ENCODE measurements at places on chromosomes 6 and 20. TPM values are rescaled to one million over a fixed set of nuclear protein-coding genes. Genes with fewer than 3 reads are reported as not detected.
A peak's percentile ranks its signal among the peaks of the same experiment; 100 is the strongest.

The SEMG1 gene
- not detected for total RNA-seq

The TNFRSF6B gene
- 2.5 TPM for total RNA-seq

The RBM24 gene
- total RNA-seq: 0.39 TPM

The PLCB4 gene
- not detected for total RNA-seq

The FBXO30 gene
- 1.4 TPM for total RNA-seq

The RNF182 gene
- total RNA-seq: 0.11 TPM

The HSD17B8 gene
- 10.5 TPM for total RNA-seq

The SIRPG gene
- 28.0 TPM for total RNA-seq

The SLC2A4RG gene
- 123 TPM for total RNA-seq

The TNXB gene
- total RNA-seq: 8.3 TPM

The BTNL2 gene
- total RNA-seq: not detected

The USP49 gene
- 1.3 TPM for total RNA-seq

DNA sequence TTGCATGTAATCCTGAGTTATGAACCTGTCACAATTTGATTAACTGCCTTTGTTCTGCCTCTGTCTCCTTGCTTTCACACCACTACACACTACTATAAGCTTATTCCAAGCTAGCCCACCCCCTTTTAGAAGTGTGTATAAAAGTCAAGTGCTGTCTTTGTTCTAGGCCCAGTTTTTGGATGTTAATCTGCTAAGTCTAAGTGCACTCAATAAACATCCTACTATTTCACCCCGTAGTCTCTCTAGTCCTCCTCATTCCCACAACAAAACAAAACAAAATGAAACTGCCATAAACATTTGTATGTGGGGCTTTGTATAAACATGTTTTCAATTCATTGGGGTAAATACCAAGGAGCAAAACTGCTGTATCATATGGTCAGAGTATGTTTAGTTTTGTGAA is 16.1 kb upstream of the SPACA1 start:
- DNase-seq: no peak

DNA sequence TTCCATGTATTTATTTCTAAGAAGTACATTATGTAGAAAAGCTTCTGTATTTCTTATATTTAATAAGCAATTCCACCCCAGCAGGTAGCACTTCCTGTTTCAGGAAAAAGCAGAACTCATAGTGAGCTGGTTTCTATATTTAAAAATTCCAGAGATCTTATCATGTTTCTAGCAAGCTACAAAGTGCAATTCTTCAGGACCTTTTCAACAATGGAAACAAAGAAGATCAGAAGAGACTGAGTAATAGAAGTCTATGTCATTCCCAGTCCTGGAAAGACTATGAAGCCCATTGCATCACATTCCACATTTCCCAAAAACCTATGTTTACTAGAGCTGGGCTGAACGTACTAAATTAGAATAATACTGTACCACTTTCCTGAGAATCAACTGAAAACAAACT is 302.6 kb upstream of the NRSN1 start:
- no peak for DNase-seq

- no peak for DNase-seq
Measured at GRCh38 chr20:57078116-57078515, 188.3 kb downstream of the BMP7 start.

GRCh38 chr6:100472674-100473073 is 8.0 kb upstream of the SIM1 start:
- no peak for DNase-seq

DNA sequence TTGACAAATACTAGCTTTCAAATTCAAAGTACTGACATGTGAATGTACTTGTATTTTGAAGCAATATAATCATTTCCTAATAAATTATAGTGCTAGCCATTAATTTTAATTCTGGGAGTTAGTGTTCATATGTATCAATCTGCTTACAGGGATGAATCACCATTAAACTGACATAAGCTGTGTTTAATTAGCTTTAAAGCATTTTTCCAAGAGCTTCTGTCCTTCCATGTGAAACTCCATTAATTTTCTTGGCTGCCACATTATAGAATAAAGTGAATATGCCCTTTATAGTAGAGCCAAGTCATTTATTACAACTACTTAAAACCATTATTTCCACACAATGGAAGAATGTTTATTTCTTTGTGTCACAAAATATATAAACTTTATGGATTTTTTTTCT is 150.8 kb downstream of the COL21A1 start:
- DNase-seq: no peak

DNA sequence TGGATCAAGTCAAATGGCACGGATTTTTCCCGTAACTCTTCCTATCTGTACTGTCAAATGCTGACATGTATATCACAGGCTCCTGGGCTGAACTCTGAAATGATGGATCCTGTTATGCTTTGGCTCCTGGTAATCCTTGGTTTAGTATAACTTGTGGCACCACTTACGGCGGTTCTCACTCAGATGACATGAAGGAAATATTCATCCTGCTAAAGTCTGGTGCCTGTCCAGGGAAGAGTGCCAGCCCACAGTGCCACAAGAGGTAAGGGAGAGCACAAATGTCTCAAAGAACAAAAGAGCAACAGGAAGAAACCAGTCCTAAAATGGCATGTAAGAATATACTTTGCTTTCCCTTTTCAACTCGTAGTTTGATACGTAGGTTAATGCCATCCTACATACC is 93.1 kb upstream of the TAB2 start:
- no peak for DNase-seq

DNA sequence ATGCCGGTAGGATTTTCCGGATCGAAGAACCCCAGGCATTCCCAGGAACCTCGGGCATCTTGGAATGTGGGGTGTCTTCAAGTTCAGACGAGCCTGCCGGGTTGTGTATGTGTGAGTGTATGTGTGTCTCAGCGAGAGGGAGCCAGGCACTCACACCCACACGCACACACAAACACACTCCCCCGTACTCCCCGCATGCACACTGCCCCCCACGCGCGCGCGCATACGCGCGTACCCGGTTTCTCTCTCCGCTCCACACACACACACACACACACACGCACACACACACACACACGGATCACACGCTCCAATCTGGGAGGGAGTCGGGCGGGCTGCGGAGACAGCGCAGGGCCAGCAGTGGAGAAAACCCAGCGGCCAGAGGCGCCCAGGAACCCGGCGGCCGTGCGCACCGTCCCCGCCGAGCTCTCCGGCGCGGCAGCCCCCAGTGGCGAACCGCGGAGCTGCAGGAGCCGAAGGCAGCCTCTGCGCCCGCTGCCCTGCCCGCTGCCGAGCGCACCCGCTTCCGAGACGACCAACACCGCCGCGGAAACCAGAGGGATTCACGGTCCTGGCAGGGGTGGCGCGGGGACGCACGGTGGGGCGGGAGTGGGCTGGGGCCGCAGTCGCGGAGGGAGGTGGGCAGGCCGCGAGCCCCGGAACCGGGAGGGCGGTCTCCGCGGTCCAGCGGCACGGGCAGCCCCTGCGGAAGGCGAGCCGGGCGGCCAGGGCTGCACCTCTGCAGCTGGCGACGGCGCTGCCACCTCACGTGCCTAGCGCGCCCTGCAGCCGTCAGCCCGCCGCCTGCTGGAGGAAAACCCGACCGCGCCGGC is at the start of gene LRFN2:
Gene LRFN2 (minus strand): TSS at position 125 of the 830 bp plus-strand sequence.
- DNase-seq: peak; percentile 57

GRCh38 chr20:63696306-63696627 is 185 bp upstream of the TNFRSF6B start:
- DNase-seq: no peak

GRCh38 chr6:55617272-55617671 is 38.3 kb upstream of the HMGCLL1 start:
- no peak for DNase-seq

- no peak for DNase-seq
Measured at GRCh38 chr20:45972500-45973183, 639 bp upstream of the ZNF335 start.

DNA sequence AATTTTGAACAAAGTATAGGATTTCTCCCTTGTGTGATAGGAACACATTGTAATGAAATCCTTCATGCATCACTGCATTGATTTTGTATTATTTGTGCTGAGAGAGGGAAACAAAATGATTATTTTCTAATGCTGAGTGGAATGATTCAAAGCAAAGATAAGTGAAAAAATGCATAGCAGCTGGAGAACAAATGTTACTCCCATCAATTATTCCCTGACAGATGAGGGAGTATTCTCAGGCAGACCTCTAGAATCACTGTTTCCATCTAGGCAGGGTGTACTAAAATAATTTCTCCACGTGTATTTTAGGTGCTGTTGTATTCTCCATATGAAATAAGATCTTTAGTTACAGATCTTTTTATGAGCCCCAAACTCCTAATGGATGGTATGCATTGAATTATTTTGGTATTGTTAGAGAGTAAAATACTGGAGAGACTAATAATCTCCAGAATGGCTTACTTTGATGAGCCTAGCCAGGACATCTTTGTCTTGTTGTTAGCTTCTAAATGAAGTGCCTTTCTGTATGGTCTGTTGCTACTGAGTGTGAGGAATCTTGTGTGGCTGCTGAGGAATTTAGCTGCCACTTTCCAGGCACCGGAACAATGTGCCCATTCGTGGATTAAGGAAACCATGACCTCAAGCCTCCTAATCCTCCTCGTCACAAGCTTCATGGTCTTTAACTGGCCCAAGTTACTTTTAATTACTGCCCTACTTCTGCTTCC is 39.6 kb downstream of the RNF217 start:
- DNase-seq: no peak

- no peak for DNase-seq
Measured at GRCh38 chr20:59708326-59708725, 104.0 kb downstream of the PHACTR3 start.

GRCh38 chr20:4099905-4100675 is 84.7 kb upstream of the RNF24 start:
- no peak for DNase-seq

DNA sequence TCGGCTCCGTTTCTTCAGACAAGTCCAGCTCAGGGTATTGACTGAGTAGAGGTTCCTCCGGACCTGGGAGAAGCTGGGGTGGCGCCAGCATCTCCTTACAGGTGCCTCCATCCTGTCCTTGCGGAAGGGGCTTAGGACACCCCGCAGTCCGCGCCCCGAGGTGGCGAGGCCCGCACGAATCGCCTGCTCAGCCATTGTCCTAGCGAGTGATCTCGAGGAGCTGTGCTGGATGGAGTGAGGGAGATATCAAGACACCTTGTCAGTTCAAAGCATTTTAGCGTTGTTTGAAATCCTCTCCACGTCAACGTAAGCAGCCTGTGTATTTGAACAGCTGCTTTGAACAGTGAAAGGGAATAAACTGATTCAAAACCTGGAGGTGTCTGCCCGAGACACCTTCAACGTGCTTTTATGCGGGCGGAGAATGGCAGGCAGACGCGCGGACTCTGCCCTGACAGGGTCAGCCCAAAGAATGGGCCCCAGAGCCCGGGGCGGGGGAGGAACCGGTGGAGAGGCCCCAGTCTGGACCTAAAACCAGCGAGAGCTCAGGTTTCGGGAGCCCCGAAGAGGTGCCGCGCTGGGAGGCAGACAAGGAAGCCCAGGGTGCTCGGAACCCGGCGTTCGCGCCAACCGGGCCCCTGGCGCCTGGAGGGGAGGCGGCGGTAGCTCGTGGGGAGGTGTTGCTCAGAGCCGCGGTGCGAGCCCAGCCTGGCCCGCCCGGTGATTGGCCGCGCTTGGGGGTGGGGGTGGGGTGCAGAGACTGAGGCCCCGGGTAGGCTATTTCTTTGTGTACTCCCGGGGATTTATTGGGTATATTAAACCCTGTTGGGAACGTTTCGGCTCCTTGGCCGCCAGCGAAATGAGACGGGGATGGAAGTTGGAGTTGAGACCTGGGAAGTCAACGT is 3.1 kb upstream of the POU3F2 start:
- DNase-seq: no peak

- DNase-seq: no peak
Measured at GRCh38 chr6:17429383-17430061, 36.1 kb downstream of the CAP2 start.

DNA sequence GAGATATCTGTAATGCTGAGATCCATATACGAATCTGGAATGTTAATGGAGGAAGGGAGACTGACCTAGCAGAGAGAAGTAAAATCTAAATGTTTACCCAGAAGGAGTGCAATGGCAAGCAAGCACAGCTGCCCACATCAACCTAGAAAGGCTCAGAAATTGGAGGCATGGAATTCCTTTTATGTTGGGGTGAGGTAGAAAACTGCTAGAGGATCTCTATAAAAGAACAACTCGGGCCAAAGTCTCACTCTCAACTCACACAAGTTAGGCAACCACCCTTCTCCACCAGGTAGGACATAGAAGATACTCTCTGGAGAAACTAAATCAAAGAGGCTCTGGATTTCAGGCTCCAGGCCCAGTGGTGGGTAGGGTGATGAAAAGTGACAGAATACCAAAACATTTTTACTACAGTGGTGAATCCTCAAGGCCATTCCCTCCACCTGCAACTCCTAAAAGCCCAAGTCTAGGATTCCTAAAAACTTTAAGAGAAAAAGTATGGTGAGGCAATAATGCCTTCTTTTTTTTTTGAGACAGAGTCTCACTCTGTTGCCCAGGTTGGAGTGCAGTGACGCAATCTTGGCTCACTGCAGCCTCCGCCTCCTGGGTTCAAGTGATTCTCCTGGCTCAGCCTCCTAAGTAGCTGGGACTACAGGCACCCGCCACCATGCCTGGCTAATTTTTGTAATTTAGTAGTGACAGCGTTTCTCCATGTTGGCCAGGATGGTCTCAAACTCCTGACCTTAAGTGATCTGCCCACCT is 9.5 kb upstream of the ADGRG6 start:
- DNase-seq: no peak

- DNase-seq: no peak
Measured at GRCh38 chr20:60240415-60240814, 282.2 kb downstream of the CDH26 start.

DNA sequence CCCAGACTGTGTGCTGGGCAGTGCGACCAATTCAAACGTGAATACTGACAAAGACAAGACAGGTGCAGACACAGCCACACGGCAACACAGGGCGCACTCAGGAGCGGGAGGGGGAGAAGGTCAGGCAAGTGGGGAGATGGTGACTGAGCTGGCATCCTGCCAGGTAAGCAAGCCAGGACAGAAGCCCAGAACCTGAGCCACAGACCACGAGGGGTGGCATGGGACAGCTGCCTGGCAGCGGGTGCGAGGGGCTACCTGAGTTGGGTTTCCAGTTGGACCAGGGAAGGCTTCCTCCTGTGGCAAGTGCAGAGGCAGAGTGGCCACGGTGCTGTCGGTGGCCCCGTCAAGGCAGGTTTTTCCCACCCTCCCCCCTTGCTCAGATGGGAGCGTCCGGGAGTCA is 215.2 kb upstream of the ARID1B start:
- DNase-seq: no peak

- DNase-seq: no peak
Measured at GRCh38 chr6:45417436-45417835, 39.7 kb upstream of the SUPT3H start.

- no peak for DNase-seq
Measured at GRCh38 chr6:104473021-104473429, 386.7 kb downstream of the HACE1 start.

- DNase-seq: no peak
Measured at GRCh38 chr6:25279748-25280343, 672 bp downstream of the CARMIL1 start.

GRCh38 chr6:92559003-92559402 is 860.4 kb downstream of the EPHA7 start:
- DNase-seq: no peak

- no peak for DNase-seq
Measured at GRCh38 chr20:52830598-52830997, 141.6 kb upstream of the TSHZ2 start.

DNA sequence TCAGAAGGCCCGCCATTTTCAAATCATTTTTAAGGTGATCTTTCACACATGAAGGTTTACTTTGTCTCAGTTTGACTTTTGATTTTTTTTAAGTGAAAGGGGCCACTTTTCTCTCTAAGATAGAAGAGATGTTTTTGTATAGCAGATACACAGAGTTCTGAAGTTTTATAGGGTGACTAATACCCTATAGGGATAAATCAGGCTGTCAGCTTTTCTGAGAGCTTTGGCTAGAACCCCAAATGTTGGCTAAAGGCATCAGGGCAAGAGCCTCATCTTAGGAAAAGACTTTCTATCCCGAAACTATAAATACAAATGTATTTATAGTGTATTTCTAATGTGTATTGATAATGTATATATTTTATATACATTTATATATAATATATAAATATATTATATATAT is 181.4 kb downstream of the TBX18 start:
- DNase-seq: no peak
